T-helper 2 cell treated with Interferon-gamma antibody and Interleukin-4, amounts not matched to agents 100 ng/mL and 5 ng/mL, for 36 hours (primary cell): ENCODE measurements at places on chromosomes 2 and 18. TPM values are rescaled to one million over a fixed set of nuclear protein-coding genes. Genes with fewer than 3 reads are reported as not detected.

Gene HOXD4
- not detected in 2 replicates for total RNA-seq

Gene MAL
- 184 and 187 TPM in 2 replicates for total RNA-seq

Gene G6PC2
- total RNA-seq, result not detected in 2 replicates

Gene TNFAIP6
- not detected in 2 replicates for total RNA-seq

Gene CCDC141
- total RNA-seq, result 12.7 and 14.5 TPM in 2 replicates

Gene CCDC102B
- total RNA-seq, result 1.7 and 2.4 TPM in 2 replicates

Gene SRD5A2
- 0.05 TPM in 2 replicates for total RNA-seq

Gene HOXD1
- not detected in 2 replicates for total RNA-seq

Gene SLC5A7
- not detected in 2 replicates for total RNA-seq

Gene GCG
- not detected in 2 replicates for total RNA-seq

Gene OSR1
- not detected in 2 replicates for total RNA-seq

Gene CRYGD
- not detected in 2 replicates for total RNA-seq

Gene SH3RF3
- 0.23 TPM in 2 replicates for total RNA-seq

Gene ALPG
- total RNA-seq, result not detected in 2 replicates

Gene GRHL1
- total RNA-seq, result 0.75 and 1.0 TPM in 2 replicates

Gene PAX8
- 0.32 and 0.45 TPM in 2 replicates for total RNA-seq

Gene PELI1
- 22.3 and 24.1 TPM in 2 replicates for total RNA-seq

Gene LOXHD1
- not detected in 2 replicates for total RNA-seq

Gene TNFRSF11A
- total RNA-seq, result 29.6 and 30.8 TPM in 2 replicates

Gene FLACC1
- 1.1 and 1.3 TPM in 2 replicates for total RNA-seq

Gene IL18R1
- total RNA-seq, result 21.3 and 24.3 TPM in 2 replicates

Gene C2orf81
- total RNA-seq, result 1.0 and 1.5 TPM in 2 replicates
